A549 treated with Hydrocortisone at 1 μM for 4 hours (cell line): ENCODE measurements at places on chromosomes 3 and 15. TPM values are rescaled to one million over a fixed set of nuclear protein-coding genes. Genes with fewer than 3 reads are reported as not detected.

Gene VIPR1
- 1.4 to 1.7 TPM (median 1.4 TPM) in 5 replicates for total RNA-seq

Gene EHD4
- total RNA-seq = 10.0 to 13.0 TPM (median 11.7 TPM) in 5 replicates

Gene DAZL
- not detected in 5 replicates for total RNA-seq

Gene GALNT15
- total RNA-seq = 0.05 to 0.12 TPM (median 0.07 TPM) in 5 replicates

Gene GP9
- not detected in 5 replicates for total RNA-seq

Gene RNU5B-1
- total RNA-seq = not detected in 5 replicates

Gene MESP1
- total RNA-seq = 1.2 to 8.5 TPM (median 6.7 TPM) in 5 replicates

Gene IQCH
- total RNA-seq = 1.1 to 2.2 TPM (median 1.4 TPM) in 5 replicates

Gene TTC21A
- 1.9 to 2.3 TPM (median 2.3 TPM) in 5 replicates for total RNA-seq

Gene HTR3E
- not detected in 5 replicates for total RNA-seq

Gene STAC
- 1.7 to 2.2 TPM (median 2.0 TPM) in 5 replicates for total RNA-seq

Gene TRANK1
- total RNA-seq = 0.74 to 2.4 TPM (median 1.2 TPM) in 5 replicates

Gene APH1B
- total RNA-seq = 19.3 to 23.6 TPM (median 22.9 TPM) in 5 replicates

Gene FBXO40
- not detected in 5 replicates for total RNA-seq

Gene GOLGA8T
- 0.91 to 1.7 TPM (median 1.6 TPM) in 5 replicates for total RNA-seq

Gene COL6A6
- total RNA-seq = not detected in 5 replicates

Gene AEN
- 71.2 to 93.1 TPM (median 83.8 TPM) in 5 replicates for total RNA-seq

Gene GLDN
- total RNA-seq = 0.02 to 0.12 TPM in 2 of 5 replicates, not detected in the others

Gene MEGF11
- 0.17 to 0.76 TPM (median 0.30 TPM) in 5 replicates for total RNA-seq

Gene TMEM266
- 0.15 to 0.33 TPM (median 0.23 TPM) in 5 replicates for total RNA-seq
